Cardiac septum (tissue), 1 donor: ENCODE measurements at places on chromosomes 5 and 9. TPM values are rescaled to one million over a fixed set of nuclear protein-coding genes. Genes with fewer than 3 reads are reported as not detected.

DNA sequence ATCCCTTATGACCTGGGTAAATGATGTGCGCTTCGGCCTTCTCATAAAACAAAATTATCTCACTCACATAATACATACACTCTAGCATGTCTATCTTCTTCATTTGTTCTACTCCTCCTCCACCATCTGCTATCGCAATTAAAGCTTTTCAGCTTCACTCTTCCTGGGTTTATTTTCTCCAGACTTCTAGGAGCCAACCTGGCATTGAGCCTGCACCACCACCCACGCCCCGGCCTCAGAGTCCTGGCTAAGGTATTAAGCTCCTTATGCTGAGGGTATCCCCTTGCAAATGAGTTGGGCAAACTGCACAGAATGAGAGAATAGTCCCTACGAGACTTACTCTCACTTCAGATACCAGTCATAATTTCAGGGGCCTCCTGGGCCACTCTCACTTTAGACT lies 236.1 kb upstream of the CDH12 start:
- no peak for DNase-seq

- DNase-seq: no peak
These were observed 222.0 kb downstream of the MAN2A1 start for GRCh38 chr5:109911731-109912130.

Gene ANKRD18B
- 2.0 TPM for total RNA-seq

Gene KIF24
- 0.89 TPM for total RNA-seq
